ENCODE measurements at places on chromosomes 2 and 18.

DNA sequence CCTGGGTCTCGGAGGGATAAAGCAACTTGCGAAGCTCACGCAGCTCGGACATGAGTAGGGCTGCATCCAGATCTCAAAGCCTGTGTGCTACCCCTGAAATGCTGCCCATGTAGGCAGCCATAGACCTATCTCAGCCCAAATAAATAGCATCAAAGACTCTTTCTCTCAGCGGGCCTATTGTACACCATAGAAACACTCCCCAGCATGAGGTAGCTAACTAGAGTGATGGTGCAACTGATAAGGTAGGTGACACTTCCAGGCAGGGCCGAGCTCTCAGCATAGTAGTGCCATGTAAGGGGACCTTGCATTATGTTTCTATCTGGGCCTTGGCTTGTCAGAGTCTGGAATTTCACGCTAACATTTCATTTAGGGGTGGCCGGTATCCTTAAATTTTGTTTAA lies 52.4 kb downstream of the RABL2A start:
- DNase-seq = no peak

DNA sequence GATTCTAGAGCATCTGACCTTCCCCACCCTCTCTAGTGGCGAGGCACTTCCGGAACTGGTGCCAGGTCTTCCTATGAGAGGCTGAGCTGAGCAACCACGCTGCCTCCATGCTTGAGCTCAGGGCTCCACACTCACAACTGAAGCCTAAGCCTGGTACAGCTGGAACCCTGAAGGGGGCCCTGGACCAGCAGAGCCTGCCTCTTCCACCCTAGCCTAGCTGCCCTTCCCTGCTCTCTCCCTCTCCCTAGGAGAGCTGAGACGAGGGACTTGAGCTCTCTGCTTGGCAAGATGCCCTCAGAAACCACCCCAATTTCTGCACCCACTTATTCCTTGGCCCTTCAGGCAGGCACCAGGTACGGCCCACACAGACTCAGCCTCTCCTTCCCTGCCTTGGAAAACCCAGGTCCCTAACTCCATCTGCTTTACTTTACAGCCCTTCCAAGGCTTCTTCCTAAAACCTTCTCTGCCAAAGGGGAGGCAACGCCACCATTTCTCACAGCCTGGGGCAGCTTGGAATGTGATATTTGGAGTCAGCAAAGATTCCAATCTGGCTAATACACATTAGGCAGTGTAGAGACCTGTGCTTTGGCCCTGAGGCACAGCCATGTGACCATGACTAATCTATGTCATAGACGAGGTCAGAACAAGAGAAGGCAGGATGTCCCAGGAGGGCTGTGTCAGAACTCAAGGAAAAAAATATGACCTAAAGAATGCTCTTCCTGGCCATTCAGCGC lies 18.8 kb downstream of the COX7A2L start:
- DNase-seq = no peak

GRCh38 chr2:219159771-219160185 lies 837 bp downstream of the NHEJ1 start:
- no peak for DNase-seq

- no peak for DNase-seq
These were observed 101.8 kb downstream of the DCC start for GRCh38 chr18:52441794-52442193.

GRCh38 chr2:118269408-118270051 lies 181.3 kb downstream of the INSIG2 start:
- DNase-seq = no peak

DNA sequence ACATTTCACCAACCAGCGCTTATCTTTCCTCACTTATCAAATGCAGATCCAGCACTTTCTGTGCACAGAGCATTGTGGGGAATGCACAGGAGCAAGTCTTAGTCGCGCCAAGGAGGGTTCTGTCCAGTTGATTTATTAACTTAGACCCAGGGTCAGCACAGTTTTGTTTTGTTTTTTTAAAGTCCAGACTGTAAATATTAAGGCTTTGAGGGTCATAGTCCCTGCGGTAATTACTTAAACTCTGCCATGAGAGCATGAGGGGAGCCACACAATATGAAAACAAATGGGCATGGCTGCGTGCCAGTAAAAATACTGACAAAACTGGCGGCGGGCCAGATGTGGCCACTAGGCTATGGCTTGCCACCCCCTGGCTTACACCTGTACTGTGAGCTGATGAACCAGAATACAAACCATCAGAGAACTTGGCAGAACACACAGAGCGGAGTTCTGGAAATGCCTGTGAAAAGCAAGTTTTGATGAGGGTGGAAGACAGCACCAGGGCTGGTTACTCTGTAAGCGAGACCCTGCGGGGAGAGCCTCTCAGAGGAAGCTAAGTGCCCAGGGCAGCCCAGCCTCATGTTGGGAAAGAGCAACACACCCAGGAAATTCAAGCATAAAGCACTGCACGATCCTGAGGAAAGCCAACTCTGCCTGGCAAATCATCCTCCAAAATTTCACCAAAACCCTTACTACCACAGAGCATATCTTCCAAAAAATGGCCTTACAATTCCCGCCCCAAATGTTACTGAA lies 43.6 kb downstream of the L3MBTL4 start:
- no peak for DNase-seq

GRCh38 chr2:109689973-109690372 lies 75.8 kb downstream of the SOWAHC start:
- DNase-seq = no peak

DNA sequence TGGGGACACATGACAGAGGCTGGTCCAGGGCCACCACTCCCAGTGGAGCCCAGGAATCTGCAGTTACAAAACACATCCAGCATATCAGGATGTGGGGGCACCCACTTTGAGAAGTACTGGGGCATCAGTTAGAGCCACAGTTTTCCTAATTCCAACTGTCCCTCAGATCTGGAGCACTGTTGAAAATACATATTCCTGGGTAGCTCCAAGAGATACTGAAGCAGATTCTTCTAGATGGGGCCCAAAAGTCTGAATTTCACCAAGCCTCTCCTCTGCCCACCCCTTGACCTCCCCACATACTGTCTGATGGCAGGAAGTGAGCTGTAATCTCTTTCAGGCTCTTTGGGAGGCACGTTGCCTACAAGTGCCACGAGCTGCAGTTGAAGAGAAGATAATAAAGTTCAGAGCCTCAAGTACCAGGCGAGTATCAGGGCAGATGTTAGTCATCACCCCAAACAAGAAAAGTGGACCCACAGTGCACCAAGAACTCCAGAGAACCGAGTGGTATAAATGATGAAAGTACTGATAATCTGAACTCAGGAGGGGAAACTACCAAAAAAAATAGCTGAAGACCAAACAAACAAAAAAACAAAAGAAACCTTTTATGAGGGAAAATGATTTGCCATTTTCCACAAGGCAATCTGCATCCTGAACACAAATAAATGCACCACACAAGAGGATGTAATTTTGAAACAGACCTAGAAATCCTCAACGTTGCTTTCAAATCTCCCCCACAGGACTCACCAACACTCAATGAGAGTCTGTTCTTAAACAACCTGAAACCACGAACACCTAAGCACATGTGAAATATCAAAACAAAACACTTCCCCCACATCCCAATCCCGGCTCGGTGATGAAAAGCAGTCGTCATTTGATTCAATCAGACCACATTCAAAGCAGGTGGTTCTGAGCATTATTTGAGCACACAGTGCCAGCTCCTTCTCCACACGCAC lies 98.7 kb downstream of the TCF4 start:
- DNase-seq = no peak

- DNase-seq = no peak
These were observed 57.7 kb upstream of the SEMA4C start for GRCh38 chr2:96927405-96928171.

GRCh38 chr2:129492548-129492947 lies 486.9 kb upstream of the RAB6C start:
- DNase-seq = no peak

DNA sequence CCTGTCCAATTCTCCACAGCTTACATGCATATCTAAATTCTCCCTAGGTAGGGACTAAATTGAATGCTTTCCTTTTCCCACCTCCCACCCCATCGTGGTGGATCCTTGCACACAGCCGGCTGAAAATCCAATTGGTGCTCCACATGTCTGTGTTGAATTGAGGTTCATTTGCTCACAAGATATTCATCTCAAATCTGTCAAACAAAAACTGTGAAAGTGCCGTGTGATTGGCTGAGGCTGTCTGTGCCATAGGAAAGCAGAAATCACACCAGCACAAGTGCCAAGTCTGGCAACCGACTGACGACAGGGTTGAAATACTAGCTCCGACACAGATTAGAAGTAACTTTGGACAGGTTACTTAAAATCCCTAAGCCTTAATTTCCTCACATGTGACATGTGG lies 823.3 kb downstream of the TDRD15 start:
- no peak for DNase-seq

DNA sequence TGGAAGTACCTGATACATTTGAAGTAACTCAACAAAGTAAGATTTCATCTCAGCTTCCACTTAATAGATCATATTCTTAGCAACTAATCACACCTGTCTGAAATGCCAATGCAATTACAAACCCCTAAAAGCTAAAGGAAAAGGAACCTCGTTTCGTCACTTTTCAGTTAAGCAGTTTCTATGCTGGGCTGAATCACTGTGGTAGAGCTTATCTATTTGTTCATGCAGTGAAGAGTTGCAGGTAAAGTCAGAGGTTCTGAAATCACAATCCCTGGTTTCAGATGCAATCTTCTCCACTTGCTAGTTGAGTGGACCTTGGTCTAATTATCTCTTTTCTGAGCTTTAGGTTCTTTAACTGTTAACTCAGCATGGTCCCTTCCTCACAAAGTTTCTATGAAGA lies 6.3 kb downstream of the HRH4 start:
- DNase-seq = no peak

DNA sequence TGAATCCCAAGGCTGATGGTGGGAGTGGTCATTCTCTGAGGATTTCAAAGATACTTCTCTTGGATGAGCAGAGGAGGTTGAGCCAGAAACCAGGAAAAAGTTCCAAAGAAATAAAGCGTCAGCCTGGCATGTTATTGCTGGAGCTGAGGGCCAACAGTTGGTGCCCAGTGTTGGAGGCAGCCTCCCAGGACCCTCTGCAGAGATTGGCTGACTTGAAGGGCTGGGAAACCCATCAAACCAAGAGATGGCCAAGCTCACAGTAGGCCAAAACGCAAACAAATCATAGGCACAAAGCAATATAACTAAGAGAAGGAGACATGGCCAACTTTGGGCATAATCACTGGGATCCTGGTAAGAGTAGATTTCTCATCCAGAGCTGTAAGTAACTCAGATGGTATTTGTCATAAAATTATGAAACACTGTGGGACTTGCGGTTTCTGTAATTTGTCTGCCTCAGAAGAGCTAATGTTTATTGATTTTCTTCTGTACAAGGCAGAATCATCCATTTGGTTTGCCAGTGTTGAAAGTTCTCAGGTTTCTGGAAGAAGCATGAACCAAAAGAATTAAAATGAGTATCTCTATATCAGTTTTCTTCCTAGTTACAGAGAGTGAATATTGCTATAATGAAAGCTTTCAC lies 108.3 kb downstream of the ATL2 start:
- no peak for DNase-seq

DNA sequence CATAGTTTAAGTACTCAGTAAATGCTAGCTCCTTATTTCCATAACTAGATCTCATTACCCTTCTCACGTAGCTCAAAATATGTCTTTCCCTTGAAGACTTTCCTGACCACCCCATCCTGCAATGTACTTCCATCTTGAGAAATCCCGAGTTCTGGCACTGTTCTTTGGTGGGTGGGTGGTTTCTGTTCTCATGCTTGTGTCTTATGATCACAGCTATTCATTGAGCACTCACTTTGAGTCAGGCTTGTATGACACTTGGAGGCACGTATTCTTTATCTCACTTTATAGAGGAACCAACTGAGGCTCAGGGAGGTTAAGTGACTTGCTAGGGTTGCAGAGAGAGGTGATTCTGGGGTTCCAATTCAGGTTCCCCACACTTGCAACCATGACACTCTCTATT lies 9.0 kb upstream of the CLIP4 start:
- no peak for DNase-seq

DNA sequence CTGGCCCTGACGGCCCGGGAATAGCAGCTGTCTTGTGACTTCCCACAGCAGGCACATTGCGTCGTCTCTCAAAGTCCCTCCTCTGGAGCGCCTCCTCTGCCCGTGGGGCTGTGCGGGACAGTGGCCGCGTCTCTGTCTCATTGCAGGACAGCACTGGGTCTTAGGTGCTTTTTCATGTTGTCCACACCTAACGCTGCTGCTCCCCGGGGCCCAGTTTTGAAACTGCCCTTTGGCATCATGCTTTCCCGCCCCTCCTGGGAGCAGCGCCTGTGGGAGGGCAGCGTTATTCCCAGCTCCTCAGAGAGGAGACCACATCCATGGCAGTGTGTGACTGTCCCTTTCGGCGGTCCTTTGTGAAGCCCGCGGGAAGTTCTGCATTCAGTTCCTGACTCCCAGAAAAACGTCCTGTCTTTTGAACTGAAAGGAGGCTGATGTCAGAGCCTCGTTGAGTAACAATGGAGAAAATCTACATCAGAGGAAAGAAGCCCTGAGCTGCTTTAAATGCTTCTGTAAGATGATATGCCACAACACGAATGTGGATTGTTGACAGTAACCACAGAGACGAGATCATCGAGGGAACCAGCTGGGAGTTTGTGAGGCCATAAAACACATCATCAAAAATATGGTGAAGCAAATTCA lies 226.0 kb downstream of the FAM210A start:
- DNase-seq = no peak

GRCh38 chr2:239002954-239003623 lies 155.2 kb downstream of the TWIST2 start:
- no peak for DNase-seq

GRCh38 chr2:237441605-237442274 lies 27.8 kb upstream of the COL6A3 start:
- DNase-seq = no peak

- DNase-seq = no peak
These were observed 142.0 kb downstream of the TSN start for GRCh38 chr2:121897335-121897970.

Measured in KG1 (cell line).